A549 treated with Mapracorat at 1 μM for 4 hours (cell line): ENCODE measurements at places on chromosomes 16 and 17. TPM values are rescaled to one million over a fixed set of nuclear protein-coding genes. Genes with fewer than 3 reads are reported as not detected.

Gene LRRC46
- total RNA-seq: 2.9 to 3.6 TPM (median 3.2 TPM) in 5 replicates

Gene HBM
- not detected in 5 replicates for total RNA-seq

Gene GGT6
- total RNA-seq: not detected in 5 replicates

Gene DYNLRB2
- total RNA-seq: not detected in 5 replicates

Gene PRR35
- total RNA-seq: 0.09 to 0.24 TPM (median 0.20 TPM) in 5 replicates

Gene CD300E
- not detected in 5 replicates for total RNA-seq

Gene EVPL
- total RNA-seq: 15.7 to 21.0 TPM (median 16.7 TPM) in 5 replicates

Gene CCL4L2
- total RNA-seq: not detected in 5 replicates

Gene NOG
- total RNA-seq: 0.78 to 1.4 TPM (median 1.1 TPM) in 5 replicates

Gene CTRL
- 1.3 to 1.9 TPM (median 1.4 TPM) in 5 replicates for total RNA-seq

Gene TP53TG3
- 0.17 to 0.81 TPM (median 0.49 TPM) in 4 of 5 replicates, not detected in the other for total RNA-seq

Gene CTRB2
- total RNA-seq: not detected in 5 replicates

Gene SLC5A11
- 0.24 to 0.51 TPM (median 0.39 TPM) in 5 replicates for total RNA-seq
